ENCODE measurements at places on chromosomes 6 and 20. TPM values are rescaled to one million over a fixed set of nuclear protein-coding genes. Genes with fewer than 3 reads are reported as not detected.

HEY2 gene
- total RNA-seq: not detected

PAQR8 gene
- 0.74 TPM for total RNA-seq

SNAP25 gene
- total RNA-seq: 0.40 TPM

MCCD1 gene
- total RNA-seq: not detected

OPRM1 gene
- total RNA-seq: not detected

KCNS1 gene
- not detected for total RNA-seq

ATXN1 gene
- 16.4 TPM for total RNA-seq

BPIFB4 gene
- not detected for total RNA-seq

MMP24 gene
- total RNA-seq: not detected

CCN2 gene
- 112 TPM for total RNA-seq

BFSP1 gene
- total RNA-seq: 4.1 TPM

CLPSL2 gene
- total RNA-seq: not detected

EDN1 gene
- total RNA-seq: 12.0 TPM

PNLDC1 gene
- total RNA-seq: not detected

PXDC1 gene
- 10.9 TPM for total RNA-seq

CST9 gene
- total RNA-seq: not detected

SNTA1 gene
- 10.4 TPM for total RNA-seq

MYL9 gene
- total RNA-seq: 0.66 TPM

PLEKHG1 gene
- total RNA-seq: 0.06 TPM

CALHM4 gene
- total RNA-seq: not detected

LCA5 gene
- 1.3 TPM for total RNA-seq

C20orf204 gene
- total RNA-seq: 0.87 TPM

CLVS2 gene
- total RNA-seq: not detected

OPN5 gene
- total RNA-seq: not detected

C6orf58 gene
- total RNA-seq: not detected

ADGB gene
- not detected for total RNA-seq

FAM162B gene
- total RNA-seq: 0.32 TPM

CEP43 gene
- 14.9 TPM for total RNA-seq
